ENCODE measurements at places on chromosomes 3 and 15.

DNA sequence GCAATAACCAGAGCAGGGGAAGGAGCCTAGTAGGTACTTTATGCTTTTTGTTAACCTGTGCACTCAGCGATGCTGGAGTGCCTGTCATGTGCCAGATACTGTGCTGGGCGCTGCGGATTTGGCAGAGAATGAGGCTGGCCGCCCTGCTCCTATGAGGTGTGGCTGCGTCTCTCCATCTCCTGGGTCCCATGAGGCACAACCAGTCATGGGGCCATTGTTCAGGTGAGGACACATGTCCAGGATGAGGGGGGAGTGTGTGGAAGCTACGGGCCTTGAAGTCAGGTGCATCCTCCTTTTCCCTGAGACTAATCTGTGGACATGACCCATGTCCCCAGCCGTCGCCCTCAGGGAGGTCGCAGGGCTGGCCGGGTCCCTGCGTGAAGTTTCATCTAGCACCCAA, 963 bp upstream of the TXNRD3 start:
- DNase-seq = no peak

GRCh38 chr3:189307963-189308362, 136.2 kb downstream of the TPRG1 start:
- no peak for DNase-seq

GRCh38 chr3:5731100-5731499, 543.6 kb downstream of the EDEM1 start:
- DNase-seq = no peak

DNA sequence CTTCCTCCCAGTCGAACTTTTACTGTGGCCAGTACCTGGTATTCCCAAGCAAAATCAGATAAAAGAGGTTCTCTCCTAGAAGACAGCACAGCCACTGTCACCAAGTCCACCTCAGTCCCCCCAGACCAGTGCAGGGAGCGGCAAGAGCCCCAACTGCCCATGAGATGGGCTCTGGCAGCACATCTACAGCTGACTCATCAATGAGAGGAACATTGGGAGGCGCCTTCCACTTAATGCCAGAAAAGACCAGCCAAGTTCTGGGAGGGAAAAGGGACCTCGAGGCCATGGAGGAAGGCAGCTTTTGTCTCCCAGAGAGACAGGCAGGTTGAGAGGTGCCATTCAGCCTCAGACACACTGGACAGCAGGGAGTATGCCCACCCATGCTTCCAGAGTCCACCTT, 28.2 kb downstream of the POC1A start:
- no peak for DNase-seq
